Activated CD4-positive, alpha-beta T cell treated with anti-CD3 and anti-CD28 coated beads, Interleukin-2, amount 10 ng/mL, durations not matched to agents 7 days and 5 days (primary cell): ENCODE measurements at places on chromosomes 12 and 14. TPM values are rescaled to one million over a fixed set of nuclear protein-coding genes. Genes with fewer than 3 reads are reported as not detected.

GRCh38 chr14:84421621-84422020 lies 1108.3 kb upstream of the FLRT2 start:
- no peak for DNase-seq

DNA sequence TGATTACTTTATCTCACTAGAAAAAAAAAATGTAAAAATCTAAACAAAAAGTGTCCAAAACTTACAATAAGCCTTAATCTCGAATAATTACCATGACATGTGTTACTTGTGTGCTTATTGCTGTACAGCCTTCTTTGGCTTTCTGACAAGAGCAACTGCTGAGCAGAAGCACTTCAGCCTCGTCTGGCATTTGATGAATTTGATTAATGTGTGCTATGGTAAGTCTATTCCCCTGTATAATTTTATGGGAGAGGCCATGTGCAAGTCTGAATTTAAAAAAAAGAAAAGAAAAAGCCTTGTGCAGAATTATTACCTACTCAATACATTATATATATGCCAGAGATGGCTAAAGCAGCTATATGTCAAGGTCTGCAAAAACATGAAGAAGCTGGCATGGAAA lies 113.9 kb downstream of the AEBP2 start:
- no peak for DNase-seq

GRCh38 chr14:24475261-24475660 lies 32.7 kb upstream of the SDR39U1 start:
- DNase-seq, result no peak

GRCh38 chr12:114443607-114444421 lies 37.9 kb upstream of the TBX5 start:
- no peak for DNase-seq

- DNase-seq, result no peak
Observed at GRCh38 chr12:92002195-92002649, 143.4 kb downstream of the BTG1 start.

DNA sequence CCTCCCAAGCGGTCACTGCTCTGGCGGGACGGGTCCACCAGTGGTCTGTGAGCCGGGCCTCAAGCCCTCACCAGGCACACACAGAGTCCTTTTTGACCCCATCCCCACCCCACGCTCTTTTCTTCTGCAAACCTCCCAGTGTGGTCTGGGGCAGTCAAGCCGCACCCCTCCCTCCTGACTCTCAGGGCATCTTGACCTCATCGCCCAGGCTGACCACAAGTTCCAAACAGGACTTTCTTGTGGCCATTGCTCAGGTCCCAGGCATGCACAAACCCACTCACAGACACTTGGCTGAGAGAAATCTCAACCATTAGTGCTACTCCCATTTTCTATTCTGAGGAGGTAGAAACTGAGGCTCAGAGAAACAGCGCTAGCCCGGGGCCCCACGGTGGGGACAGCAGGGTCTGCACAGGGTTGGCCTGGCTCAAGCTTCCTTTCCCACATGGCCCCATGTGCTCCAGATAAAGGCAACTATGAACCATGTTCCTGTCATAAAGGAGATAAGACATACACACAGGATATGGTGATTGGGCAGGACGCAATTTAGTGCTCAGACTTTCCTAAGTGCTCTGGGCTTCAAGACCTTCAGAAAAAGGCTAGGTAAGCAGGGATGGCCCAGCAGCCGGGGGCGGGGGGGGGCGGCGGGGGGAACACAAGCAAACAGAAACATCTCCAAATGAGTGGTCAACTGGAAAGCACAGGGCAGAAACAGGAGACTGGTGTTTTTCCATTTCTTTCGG lies 69.6 kb downstream of the ITPK1 start:
- no peak for DNase-seq

GRCh38 chr12:113276306-113276705 lies 55.0 kb downstream of the TPCN1 start:
- DNase-seq, result no peak

GRCh38 chr12:16389594-16389993 lies 42.1 kb downstream of the MGST1 start:
- no peak for DNase-seq

- DNase-seq, result no peak
Observed at GRCh38 chr14:94612174-94612573, at the start of gene SERPINA3. TSS of gene SERPINA3 (plus strand) at chr14:94612391. CDS start at chr14:94614442, 2,051 bp downstream.

The LGR5 gene
- total RNA-seq, result not detected

The GPR33 gene
- not detected for total RNA-seq

The CEBPE gene
- 0.67 TPM for total RNA-seq

The GAS2L3 gene
- 4.4 TPM for total RNA-seq

The LAG3 gene
- 12.0 TPM for total RNA-seq

The RASSF8 gene
- 0.92 TPM for total RNA-seq
